Urinary bladder (tissue), 4 donors: ENCODE measurements at places on chromosomes 4 and X. TPM values are rescaled to one million over a fixed set of nuclear protein-coding genes. Genes with fewer than 3 reads are reported as not detected.

Gene JCHAIN
- 4.5 TPM for total RNA-seq

Gene MAPK10
- total RNA-seq = 247 TPM

Gene DRP2
- total RNA-seq = 2.7 TPM

Gene HTN1
- total RNA-seq = not detected

Gene LONRF3
- 3.4 TPM for total RNA-seq

- DNase-seq = no peak
Observed at GRCh38 chrX:49198540-49199314, 1.3 kb downstream of the SYP start.

DNA sequence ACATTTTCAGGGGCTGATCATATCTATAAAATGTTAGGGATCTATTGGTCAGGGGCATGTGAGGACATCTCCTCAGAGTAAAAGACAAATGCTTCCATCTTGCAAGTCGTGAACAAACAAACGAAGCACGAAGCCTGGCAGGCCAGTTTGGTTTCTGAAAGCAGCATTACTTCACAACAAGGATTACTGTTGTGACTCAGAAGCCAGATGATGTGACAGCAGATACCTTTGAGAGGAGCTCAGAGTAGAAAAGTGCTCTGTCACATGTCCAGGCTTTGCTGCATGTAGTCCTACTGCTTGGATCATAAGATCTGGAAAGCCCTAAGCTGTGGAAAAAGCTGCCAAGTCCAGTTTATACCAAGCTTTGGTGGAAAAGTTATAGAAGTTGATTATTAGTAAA, 1827.2 kb downstream of the ARAP2 start:
- DNase-seq = no peak

DNA sequence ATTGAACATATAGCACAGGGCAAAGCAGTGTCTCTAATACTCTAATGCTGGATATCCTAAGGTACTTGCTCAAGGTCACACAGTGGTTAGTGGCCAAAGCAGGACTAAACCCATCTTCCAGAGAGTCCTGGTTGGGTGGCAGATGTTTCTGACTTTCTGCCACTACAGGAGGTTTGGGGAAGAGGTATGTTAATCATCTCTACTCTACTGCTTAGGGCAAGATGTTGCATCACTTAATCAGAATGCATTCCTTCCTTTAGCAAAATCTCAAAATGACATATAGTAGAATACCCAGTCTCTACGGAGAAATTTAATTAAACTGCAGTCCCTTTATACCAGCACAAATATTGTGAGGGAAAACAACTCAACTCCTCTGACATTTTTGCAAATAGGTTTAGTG, 190.7 kb upstream of the FAM241A start:
- no peak for DNase-seq

DNA sequence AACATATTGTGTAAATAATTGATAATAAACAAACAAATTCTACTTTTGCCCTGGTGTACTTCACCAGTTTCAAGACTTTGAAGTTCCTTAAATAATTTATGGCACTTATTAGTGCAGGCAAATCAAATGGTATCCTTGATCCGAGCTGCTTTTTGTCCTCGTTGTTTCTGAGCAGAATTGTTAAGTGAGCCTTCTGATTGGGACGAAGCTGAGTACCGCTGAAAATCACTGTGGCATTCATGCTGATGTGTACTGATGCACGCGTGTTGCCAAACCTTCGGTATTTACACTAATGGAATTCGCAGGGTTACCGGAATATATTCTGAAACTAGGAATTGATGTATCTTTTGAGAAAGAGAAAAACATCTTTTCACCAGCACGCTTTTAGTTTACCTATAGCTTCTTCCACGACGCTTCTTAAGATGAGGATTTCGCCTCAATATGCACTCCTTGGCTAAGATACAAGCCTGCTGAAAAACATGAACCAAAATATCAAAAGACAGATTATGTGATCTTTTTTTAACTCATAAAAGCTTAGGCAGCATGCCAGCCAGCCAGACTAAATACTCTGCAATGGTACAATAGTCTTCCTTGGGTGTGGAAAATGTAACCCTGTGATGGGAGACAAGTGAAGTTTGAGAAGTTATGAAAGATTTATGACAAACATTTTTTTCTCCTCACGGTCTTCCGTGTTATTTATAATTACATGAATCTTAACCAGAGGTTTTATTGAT, 48.9 kb upstream of the TENM3 start:
- no peak for DNase-seq

DNA sequence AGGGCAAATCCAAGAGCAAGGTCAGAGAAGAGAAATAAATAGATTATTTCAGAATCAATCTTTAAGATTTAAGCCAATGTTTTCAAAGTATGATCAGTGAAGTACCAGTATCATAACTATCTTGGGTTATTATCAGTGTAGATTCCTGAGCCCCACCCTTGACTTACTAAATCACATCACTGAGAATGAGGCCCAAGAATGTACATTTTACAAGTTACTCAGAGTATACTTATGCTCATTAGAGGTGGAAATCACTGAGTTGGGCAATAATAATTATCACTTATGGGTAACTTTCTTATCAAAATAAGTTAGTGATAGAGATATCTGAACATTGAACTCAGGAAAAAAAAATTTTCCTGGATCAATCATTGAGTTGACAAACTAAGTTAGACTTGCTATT, 121.6 kb upstream of the NOCT start:
- no peak for DNase-seq

DNA sequence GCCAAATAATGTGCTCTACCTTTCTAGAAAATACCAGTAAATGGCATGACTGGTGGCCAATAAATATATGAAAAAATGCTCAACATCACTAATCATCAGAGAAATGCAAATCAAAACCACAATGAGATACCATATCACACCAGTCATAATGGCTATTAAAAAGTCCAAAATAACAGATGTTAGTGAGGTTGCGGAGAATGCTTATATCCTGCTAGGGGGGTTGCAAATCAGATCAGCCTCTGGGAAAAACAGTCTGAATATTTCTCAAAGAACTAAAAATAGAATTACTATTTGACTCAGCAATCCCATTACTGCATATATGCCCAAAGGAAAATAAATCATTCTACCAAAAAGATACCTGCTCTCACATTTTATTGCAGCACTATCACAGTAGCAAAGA, 115.1 kb downstream of the RASGEF1B start:
- no peak for DNase-seq

DNA sequence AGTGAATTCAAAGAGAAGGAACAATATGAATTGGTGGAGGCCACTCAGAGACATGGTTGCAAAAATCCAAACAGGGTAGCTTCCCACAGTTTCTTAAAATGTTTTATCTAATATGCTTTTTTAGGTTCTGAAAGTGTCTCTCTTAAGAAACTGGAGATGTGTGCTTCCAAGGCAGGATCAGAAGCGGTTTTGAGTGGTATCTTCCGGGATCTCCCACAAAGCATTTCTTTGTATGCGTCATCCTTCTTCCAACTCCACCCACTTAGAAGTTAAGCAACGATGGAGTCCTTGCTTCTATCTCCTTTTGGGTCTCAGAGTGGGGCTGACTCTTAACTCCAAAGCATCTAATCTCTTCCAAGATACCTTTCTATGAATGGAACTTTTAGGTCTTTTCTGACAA, 196.7 kb downstream of the MID1 start:
- DNase-seq = no peak

DNA sequence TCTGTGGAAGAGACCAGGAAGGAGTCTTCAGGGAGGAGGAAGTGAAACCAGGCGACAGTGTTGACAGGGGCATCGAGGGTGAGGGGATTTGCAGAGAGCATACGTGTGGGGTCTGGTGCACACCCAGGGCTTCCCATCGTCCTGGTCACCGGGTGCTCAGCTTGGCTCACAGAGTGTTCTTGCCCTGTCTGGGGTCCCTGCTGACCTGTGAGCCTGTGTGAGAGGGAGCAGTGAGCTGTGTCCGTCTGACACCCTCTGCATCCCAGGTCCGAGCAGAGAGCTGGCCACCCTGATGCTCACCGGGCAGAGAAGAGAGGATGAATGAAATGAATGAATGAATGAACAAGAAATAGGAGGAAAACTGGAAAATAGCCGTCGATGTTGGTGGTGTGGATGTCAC, 46.5 kb downstream of the CPZ start:
- DNase-seq = no peak

- no peak for DNase-seq
Observed at GRCh38 chrX:53244610-53245009, 19.6 kb upstream of the KDM5C start.

- DNase-seq = peak; percentile 23
Observed at GRCh38 chr4:163548481-163549243, 54.2 kb downstream of the TMA16 start.

DNA sequence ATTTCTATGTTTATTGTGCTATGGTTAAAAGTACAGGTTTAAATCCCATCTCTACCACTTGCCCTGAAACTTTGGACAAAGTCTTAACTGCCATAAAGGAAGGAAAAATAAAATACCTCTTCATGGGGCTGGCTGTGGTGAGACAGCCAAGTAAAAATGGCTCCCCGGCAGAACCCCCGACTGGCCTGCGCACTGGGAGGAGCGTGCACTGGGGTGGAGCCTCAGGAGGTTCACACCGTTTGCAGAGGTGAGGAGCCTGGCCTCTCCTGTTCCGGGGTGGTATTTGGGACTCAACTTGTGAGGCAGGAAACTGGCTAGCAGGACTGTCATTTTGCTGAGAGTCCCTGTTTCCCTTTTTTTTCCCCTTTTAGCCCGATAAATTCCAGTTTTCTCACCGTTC, 47.8 kb downstream of the CORIN start:
- no peak for DNase-seq
